CD4-positive, alpha-beta T cell (primary cell): ENCODE measurements at places on chromosomes 12 and 14.

DNA sequence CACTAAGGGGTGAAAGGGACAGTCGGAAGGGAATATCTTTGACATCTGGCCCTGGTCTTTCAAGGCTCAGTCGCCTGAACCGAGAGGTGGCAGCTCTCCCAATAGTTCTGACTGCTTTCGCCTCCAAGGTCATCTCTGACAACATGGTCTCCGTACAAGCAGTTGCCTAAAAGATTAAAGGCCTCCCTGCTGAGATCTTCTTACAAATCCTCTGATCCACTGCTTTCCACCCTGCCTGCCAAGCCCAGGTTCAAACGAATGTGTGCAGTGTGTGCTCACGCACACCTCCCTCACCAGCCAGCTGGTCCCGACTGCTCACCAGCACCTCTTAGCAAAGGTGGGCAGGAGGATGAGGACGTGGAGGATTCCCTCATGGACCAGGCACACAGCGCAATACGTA lies 10.4 kb downstream of the B4GALNT3 start:
- DNase-seq = no peak

DNA sequence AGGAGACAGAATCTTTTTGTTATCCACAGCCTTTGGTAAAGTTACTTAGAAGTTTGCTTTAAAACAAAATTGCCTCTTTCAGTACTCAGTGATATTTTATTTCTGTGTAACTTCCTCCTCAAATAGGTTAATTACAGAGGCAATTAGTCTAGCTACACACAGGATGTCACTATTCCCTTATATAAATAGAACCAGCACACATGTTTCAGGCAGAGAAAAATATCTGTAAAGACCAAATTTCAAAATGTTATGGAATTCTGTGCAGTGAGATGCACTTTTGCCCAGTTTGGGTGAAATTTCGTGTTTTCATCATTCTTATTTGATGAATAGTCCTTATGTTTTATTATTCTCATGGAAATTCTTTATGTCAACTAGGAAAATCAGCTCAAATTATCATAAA lies 410.6 kb upstream of the SOX5 start:
- DNase-seq = no peak

- DNase-seq = no peak
These were observed 21.2 kb downstream of the GNG2 start for GRCh38 chr14:51881636-51882035.

GRCh38 chr12:15152456-15152855 lies 68.8 kb downstream of the RERG start:
- DNase-seq = no peak

GRCh38 chr14:99122521-99123125 lies 149.4 kb downstream of the BCL11B start:
- DNase-seq = no peak

DNA sequence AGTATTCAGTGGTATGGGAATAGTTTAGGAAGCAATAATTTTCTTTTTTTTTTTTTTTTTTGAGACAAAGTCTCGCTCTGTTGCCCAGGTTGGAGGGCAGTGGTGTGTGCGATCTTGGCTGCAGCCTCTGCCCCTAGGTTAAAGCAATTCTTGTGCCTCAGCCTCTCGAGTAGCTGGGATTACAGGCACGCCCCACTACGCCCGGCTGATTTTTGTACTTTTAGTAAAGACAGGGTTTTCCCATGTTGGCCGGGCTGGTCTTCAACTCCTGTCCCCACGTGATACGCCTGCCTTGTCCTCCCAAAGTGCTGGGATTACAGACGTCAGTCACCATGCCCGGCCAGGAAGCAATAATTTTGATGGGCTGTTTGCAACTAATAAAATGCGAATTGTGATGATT lies 62.1 kb downstream of the ATG14 start:
- DNase-seq = no peak

DNA sequence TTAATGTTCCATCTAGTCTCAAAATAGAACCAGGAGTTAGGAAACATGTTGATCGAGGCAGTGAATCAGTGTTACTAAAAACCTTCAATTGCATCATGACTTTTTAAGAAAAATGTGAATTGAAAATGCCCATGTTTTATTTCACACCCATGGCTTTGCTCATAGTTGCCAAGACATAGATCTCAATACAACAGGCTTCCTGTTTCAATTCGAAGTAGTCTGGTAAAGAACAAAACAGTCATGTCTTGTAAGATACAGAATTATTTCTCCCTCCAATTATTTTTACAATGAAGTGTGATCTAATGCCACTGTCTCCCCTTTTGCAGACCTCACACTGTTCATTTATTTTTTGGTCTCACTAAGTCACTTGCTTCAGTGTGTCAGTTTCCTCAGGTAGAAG lies 44.6 kb upstream of the FAR2 start:
- DNase-seq = no peak

DNA sequence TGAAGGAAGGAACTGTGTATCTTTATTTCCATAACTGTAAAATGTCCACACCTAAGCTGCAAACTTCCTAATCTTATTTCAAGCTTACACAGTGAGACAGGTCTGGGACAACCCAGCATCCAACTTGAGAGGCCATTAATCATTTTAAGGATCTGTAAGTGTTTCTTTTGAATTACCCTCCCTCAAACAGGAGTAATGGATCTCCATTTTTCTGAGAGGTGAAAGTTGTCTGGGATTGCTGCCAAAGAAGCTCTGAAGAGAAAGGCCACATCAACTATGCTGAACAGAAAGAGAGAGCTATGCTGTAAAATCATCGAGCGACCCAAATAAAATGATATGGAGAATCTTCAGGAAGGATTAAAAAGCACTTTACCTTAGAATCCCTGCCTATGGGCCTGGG lies 131.7 kb upstream of the CPNE8 start:
- no peak for DNase-seq

DNA sequence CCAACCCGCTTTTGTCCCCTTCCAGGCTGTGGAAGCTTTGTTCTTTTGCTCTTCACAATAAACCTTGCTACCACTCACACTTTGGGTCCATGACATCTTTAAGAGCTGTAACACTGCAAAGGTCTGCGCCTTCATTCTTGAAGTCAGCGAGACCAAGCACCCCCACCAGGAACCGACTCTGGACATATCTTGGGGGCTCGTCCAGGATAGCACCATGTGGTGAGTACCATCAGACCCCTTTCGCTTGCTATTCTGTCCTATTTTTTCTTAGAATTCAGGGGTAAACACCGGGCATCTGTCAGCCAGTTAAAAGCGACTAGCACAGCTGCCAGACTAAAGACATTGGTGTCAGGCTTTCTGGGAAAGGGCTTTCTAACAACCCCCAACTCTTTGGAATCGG lies 137.6 kb upstream of the PPFIA2 start:
- no peak for DNase-seq

GRCh38 chr14:102749393-102750305 lies 27.6 kb upstream of the TRAF3 start:
- no peak for DNase-seq

GRCh38 chr14:22070119-22070982 lies 396.7 kb upstream of the OR4E1 start:
- peak; percentile 71 for DNase-seq

DNA sequence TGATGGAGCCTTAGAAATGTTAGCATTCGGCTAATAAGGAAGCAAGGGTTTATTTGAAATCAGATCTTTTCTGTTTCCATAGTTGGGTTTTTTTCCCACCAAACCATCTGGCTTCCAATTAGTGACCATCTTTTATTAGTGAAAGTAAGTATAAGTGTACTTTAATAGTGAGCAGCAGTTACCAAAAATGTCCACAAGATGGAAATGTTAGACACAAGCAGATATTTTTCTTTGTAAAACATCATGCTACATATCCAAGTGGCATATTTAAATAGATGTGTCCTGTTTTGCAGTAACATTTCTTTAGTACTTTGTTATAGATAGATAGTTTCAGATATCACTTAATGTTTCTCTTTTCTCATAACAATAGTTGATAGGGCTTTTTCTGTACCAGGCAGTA lies 28.8 kb downstream of the YEATS4 start:
- DNase-seq = peak; percentile 32

DNA sequence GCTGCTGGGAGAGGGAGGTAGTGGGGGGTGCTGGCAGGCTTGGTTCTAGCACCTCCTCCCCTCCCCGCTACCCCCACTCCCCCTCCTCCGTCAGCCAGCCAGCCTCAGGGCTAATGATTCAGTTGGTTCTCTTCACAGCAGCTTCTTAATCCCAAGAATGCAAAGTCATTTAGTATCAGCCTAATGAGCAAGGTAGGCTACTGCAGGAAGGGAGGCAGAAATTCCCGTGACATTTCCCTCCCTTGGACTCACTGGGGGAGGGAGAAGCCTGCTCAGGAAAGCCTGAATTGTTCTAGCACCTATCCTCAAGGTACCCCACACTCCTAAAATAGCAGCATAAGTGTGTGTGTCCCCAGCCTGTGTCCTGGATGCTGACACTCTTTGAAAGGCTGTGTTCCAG lies 29.8 kb downstream of the ITPK1 start:
- DNase-seq = no peak

DNA sequence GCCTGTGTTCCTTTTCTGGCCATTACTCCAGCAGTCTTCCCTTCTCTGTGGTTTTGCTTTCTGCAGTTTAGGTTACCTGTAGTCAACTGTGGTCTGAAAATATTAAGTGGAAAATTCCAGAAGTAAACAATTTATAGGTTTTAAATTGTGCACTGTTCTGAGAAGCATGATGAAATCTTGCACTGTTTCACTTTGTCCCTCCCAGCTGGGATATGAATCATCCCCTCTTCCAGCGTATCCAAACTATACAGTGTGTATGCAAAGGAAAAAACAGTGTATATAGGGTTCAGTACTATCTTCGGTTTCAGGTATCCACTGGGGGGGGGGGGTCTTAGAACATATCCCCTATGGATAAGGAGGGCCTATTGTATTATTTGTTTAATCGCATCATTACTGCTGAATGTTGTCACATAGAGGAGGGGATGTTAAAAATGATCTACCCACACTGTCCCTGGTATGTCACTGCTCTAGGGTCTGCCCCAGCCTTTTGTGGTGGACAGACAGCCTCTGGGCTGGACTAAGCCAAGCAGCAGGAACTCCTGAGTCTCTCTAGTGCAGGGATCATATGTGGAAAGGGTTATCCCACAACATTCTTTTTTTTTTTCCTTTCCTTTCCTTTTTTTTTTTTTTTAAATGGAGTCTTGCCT lies 109.1 kb upstream of the MAX start:
- DNase-seq = no peak

- DNase-seq = no peak
These were observed 61.0 kb upstream of the RERGL start for GRCh38 chr12:18151036-18151435.

DNA sequence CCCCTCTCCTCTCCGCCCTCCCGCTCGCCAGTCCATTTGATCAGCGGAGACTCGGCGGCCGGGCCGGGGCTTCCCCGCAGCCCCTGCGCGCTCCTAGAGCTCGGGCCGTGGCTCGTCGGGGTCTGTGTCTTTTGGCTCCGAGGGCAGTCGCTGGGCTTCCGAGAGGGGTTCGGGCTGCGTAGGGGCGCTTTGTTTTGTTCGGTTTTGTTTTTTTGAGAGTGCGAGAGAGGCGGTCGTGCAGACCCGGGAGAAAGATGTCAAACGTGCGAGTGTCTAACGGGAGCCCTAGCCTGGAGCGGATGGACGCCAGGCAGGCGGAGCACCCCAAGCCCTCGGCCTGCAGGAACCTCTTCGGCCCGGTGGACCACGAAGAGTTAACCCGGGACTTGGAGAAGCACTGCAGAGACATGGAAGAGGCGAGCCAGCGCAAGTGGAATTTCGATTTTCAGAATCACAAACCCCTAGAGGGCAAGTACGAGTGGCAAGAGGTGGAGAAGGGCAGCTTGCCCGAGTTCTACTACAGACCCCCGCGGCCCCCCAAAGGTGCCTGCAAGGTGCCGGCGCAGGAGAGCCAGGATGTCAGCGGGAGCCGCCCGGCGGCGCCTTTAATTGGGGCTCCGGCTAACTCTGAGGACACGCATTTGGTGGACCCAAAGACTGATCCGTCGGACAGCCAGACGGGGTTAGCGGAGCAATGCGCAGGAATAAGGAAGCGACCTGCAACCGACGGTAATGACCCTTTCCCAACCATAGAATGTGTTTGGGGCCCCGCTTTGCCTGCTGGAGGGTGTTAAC lies 615 bp downstream of the CDKN1B start:
- peak; percentile 15 for DNase-seq

DNA sequence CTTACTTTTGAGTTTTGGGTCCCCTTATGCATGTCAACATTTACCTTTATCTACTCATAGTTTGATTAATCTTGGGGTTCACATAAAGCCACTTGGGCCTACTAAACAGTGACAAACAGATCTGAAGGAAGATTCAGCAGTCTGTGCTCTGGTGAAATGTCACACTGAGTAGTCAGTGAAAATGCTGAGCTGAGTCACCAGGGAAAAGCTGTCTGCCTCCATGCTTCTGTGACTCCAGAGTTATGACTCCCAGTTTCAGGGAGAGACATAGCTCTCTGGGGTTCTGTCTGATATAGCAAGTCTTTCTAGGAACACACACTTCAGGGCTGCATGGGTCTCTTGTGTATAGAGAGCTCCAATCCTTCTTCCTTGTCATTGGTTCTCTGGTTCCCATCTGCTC lies 406.3 kb upstream of the FAR2 start:
- DNase-seq = no peak

DNA sequence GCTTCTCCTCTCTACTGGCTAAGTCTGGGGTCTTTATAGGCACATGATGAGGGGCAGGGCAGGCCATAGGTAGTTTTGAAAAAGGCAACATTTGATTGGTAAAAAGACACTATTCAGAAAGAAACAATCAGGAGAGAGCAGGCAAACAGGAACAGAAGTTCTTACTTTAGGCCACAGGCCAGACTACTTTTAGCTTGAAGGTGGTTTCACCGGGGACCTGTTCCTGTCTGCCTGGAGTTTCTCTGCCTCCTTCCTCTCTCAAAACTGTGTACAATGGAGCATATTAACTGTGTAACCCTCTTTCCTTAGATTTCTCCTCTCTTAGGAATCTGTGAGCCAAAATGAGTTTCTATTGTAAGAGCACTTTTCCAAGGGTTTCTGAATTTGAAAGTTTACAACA lies 167.9 kb upstream of the AVPR1A start:
- no peak for DNase-seq

- no peak for DNase-seq
These were observed 393.5 kb downstream of the NOVA1 start for GRCh38 chr14:26204366-26204727.

- no peak for DNase-seq
These were observed 807 bp upstream of the SLC16A7 start for GRCh38 chr12:59594943-59595500.

DNA sequence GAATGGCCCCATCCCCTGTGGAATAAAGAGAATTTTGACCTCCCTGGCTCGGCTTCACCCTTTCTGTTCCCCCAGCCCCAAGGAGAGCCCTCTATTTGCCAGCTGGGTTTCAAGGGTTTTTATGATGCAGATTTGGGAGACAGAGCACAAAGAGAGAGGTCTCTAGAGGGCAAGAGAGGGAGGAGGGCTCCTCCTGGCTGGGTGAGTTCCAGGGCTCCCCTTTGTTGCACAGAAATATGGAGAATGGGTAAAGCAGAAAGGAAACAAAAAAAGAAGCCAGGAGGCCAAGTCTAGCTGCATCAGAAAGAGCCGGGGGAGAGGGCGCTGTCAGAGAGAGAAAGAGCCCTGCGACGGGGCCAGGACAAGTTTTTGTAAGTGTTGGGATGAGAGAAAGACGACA lies 319.6 kb upstream of the RTL1 start:
- no peak for DNase-seq

- DNase-seq = no peak
These were observed 37.9 kb downstream of the MDM1 start for GRCh38 chr12:68294251-68294650.

- DNase-seq = no peak
These were observed 69.4 kb downstream of the CD163L1 start for GRCh38 chr12:7374423-7375144.

- no peak for DNase-seq
These were observed 243.7 kb upstream of the RGS6 start for GRCh38 chr14:71688576-71688975.

GRCh38 chr12:15208871-15209656 lies 12.2 kb downstream of the RERG start:
- DNase-seq = no peak

GRCh38 chr14:102914474-102915291 lies 7.8 kb upstream of the AMN start:
- no peak for DNase-seq
